IPS DF 6.9 (cell line): ENCODE measurements at places on chromosomes 1 and 21.

DNA sequence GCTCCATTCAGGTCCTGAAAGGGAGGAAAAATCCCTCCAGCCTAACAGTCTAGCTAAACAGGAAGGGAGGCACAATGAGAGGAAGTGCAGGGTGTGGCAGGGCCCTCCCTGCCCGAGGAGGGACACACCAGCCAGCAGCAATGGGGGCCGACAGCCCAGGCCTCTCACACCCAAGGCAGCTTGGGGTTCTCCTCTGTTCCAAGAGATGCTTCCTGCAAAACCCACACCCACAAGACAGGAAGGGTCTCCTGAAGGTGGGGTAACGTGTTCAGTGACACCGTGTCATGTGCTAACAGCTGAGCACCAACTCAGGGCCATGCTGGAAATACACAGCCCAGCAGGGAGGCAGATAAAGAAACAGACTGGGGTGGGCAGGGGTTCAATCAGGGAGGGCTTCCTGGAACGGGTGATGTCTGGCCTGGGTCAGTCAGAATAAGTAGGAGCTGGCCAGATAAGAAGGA, 10.2 kb downstream of the ECE1 start:
- no peaks in the 10 kb centered on the region for H3K27me3 ChIP-seq
- H3K4me3 ChIP-seq: no peak overlapping the region
- no peaks in the 10 kb centered on the region for H3K4me1 ChIP-seq
- H3K27ac ChIP-seq: no peak overlapping the region

DNA sequence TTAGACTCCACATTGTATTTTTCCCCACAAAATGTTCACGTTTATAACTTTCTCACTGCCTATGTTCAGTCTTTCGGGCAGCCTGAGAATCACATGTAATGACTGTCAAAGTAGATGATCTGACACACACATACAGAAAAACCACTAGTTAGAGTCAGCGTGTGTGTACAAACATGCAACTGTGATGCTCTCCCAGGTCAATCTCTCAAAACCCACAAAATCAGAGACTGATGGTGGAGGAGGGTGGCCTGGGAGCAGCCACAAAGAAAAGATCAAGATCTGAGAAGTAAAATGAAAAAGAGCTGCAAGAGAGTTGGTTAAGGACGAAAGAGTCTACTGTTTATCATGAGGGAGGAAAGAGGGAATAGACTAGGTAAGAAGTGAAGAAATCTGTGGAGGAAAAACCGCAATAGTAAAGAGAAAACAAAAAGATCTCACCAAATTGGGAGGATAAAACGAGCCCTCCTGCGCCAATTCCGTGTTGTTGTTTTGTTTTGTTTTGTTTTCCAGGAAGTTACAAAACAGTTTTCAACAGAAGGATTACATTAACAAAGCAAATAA, 2.3 kb downstream of the EGLN1 start:
- H3K36me3 ChIP-seq: no peaks in the 10 kb centered on the region
- DNase-seq: no peak
- H3K4me1 ChIP-seq: peaks cover 2% of the 10 kb centered on the region; the same call in 1 of the 2 replicates
- no peak overlapping the region for H3K4me3 ChIP-seq

- H3K27me3 ChIP-seq: no peaks in the 10 kb centered on the region
- no peaks in the 10 kb centered on the region for H3K36me3 ChIP-seq
- DNase-seq: no peak
- no peaks in the 10 kb centered on the region for H3K4me1 ChIP-seq
- H3K27ac ChIP-seq: no peak overlapping the region
These were observed 203.8 kb upstream of the DUSP10 start for GRCh38 chr1:221945669-221946068.

DNA sequence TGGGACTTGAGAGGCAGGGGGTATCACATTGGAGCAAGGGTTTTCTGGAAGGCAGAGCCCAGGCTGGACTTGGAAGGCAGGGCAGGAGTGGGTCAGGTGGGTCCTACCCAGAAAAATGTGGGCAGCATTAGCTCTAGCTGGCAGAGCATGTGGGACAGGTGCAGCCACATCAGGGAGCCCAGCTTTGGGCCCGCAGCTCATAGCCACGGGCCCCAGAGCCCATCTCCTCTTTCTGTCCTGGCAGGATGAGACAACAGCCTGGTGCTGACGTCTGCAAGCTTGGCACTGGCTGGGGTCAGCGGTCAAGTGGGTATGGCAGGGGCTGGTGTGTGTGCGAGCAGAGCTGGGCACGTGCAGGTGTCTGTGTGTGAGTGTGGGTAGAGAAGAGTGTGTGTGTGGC, 154.7 kb downstream of the GRIK3 start:
- no peaks in the 10 kb centered on the region for H3K36me3 ChIP-seq
- H3K27me3 ChIP-seq: no peaks in the 10 kb centered on the region
- H3K4me3 ChIP-seq: no peak overlapping the region

DNA sequence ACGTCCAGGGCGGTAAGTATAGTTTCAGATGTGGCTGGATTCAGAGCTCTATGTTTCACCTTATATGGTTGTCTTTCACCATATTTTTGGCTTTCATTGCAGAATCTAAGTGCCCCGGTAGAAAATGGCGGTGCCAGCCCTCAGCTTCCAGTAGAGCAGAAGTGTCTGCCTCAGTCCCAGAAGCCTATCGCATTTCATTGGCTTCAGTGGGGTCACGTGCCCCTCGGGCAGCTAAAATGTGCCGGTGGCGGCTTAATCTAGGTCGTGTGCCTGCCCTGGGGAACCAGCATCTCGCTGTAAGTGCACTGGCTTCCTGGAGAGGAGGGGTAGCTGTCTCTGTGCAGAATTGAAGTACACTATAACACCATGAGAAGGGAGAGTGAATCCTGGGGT, 107.4 kb upstream of the MAGI3 start:
- no peaks in the 10 kb centered on the region for H3K36me3 ChIP-seq
- H3K27ac ChIP-seq: no peak overlapping the region
- H3K4me1 ChIP-seq: no peaks in the 10 kb centered on the region
- no peaks in the 10 kb centered on the region for H3K27me3 ChIP-seq
- H3K4me3 ChIP-seq: no peak overlapping the region

DNA sequence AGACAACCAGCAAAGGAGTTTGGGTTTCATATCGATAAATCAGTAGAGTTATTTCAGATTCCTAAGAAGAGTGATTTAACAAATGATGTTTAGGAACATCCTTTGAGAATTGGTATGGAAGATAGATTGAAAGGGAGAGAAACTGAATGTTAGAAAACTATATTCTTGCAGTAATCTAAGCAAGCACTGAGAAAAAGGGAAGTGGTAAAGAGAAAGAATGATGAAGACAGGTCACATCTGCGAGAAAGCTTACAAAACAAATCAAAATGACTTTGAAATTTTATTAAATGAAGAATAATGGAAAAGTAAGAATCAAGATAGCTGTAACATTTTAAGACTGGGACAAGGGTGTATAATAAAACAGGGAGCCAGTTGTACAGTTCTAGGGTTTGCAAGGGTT, 177.0 kb downstream of the HS2ST1 start:
- H3K27ac ChIP-seq: no peak overlapping the region
- no peaks in the 10 kb centered on the region for H3K27me3 ChIP-seq
- no peak for DNase-seq
- H3K4me3 ChIP-seq: no peak overlapping the region
- H3K36me3 ChIP-seq: no peaks in the 10 kb centered on the region
- no peaks in the 10 kb centered on the region; the same call in 1 of the 2 replicates for H3K4me1 ChIP-seq

- H3K4me1 ChIP-seq: peaks cover 2% of the 10 kb centered on the region
- H3K36me3 ChIP-seq: no peaks in the 10 kb centered on the region
- no peaks in the 10 kb centered on the region for H3K27me3 ChIP-seq
- no peak overlapping the region for H3K27ac ChIP-seq
- H3K4me3 ChIP-seq: no peak overlapping the region
These were observed 155.8 kb downstream of the TRIM33 start for GRCh38 chr1:114355240-114355639.

DNA sequence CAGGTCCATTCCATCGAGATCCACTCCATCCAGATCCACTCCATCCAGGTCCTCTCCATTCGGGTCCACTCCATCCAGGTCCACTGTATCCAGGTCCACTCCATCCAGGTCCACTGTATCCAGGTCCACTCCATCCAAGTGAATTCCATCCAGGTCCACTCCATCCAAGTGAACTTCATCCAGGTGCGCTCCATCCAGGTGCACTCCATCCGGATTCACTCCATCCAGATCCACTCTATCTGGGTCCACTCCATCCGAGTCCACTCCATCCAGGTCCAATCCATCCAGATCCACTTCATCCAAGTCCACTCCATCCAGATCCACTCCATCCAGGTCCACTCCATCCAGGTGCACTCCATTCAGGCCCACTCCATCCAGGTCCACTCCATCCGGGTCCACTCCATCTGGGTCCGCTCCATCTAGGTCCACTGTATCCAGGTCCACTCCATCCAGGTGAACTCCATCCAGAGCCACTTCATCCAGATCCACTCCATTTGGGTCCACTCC, 157.4 kb downstream of the HUNK start:
- no peaks in the 10 kb centered on the region for H3K4me1 ChIP-seq
- H3K27me3 ChIP-seq: no peaks in the 10 kb centered on the region
- no peak for DNase-seq

DNA sequence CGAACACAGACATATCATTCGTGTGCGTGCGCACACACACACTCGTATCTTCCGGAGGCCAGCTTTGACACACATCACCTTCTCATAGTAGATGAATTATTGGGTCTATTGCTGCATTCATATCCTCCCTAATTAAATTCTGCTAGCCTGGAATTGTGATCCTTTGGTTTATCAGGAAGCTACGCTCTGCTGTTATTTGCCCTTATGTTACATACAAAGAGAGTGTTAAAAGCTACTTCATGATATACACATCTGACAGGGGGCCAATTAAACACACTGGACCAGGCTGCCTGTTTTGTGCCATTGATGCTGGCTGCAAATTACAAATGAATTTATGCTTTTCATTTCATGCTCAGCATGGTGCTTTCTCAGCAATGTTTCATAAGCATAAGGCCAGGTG, 252.0 kb downstream of the RHOU start:
- no peaks in the 10 kb centered on the region for H3K27me3 ChIP-seq
- peaks cover 7% of the 10 kb centered on the region for H3K4me1 ChIP-seq
- H3K4me3 ChIP-seq: no peak overlapping the region
- no peak for DNase-seq

DNA sequence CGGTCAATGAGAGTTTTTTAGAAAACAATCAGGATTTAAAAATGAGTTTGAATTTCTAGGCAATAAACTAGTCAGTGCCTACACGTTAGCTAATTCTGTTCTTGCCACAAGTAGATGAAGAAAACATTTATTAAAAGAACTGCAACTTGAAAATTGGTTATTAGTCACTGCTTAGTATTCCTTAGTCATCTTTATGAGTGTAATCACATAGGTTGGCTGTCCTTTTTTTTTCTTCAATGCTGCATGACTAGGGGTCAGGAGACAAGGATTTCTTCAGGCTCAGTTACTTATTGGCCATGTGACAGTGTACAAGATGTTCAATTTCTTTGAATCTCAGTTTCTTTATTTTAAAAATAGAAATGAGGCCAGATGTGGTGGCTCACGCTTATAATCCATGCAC, 17.1 kb downstream of the SOAT1 start:
- no peaks in the 10 kb centered on the region for H3K36me3 ChIP-seq
- H3K27me3 ChIP-seq: no peaks in the 10 kb centered on the region
- no peak overlapping the region for H3K27ac ChIP-seq
- DNase-seq: no peak
- no peaks in the 10 kb centered on the region for H3K4me1 ChIP-seq

DNA sequence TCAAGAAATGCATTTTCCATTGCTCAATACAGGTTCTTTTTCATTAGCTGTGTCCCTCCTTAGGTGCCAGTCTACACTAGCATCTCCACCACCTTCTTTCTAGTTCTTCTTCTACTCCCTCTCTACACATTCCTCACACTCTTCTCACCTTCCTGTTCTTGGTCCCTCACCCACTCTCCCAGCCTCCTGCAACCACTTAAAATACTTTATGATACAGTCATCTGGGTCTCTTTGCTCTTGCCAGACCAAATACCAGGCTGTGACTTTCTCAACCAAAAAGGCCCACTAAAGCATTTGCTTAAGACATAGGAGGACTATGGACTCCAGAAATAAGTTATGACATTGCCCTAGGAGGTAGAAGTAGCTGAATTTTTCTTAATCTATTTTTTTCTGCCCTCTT, 35.1 kb downstream of the PIGM start:
- no peaks in the 10 kb centered on the region for H3K36me3 ChIP-seq
- no peaks in the 10 kb centered on the region for H3K4me1 ChIP-seq
- no peaks in the 10 kb centered on the region for H3K27me3 ChIP-seq
- no peak overlapping the region for H3K4me3 ChIP-seq
- H3K27ac ChIP-seq: no peak overlapping the region
- DNase-seq: no peak

- no peak overlapping the region for H3K4me3 ChIP-seq
- H3K4me1 ChIP-seq: peaks cover 3% of the 10 kb centered on the region; the same call in 1 of the 2 replicates
- H3K36me3 ChIP-seq: no peaks in the 10 kb centered on the region
- no peak overlapping the region for H3K27ac ChIP-seq
- DNase-seq: no peak
These were observed 8.6 kb downstream of the S100A6 start for GRCh38 chr1:153527023-153527682.

- no peaks in the 10 kb centered on the region for H3K4me1 ChIP-seq
- no peak for DNase-seq
- H3K27me3 ChIP-seq: no peaks in the 10 kb centered on the region
- H3K27ac ChIP-seq: no peak overlapping the region
- H3K36me3 ChIP-seq: no peaks in the 10 kb centered on the region
These were observed 5.7 kb upstream of the PAXBP1 start for GRCh38 chr21:32777269-32777668.

GRCh38 chr1:156658945-156659574, 17.1 kb downstream of the BCAN start:
- no peak for DNase-seq
- H3K4me1 ChIP-seq: peaks cover 19% of the 10 kb centered on the region
- H3K27ac ChIP-seq: no peak overlapping the region

- no peak overlapping the region for H3K4me3 ChIP-seq
- DNase-seq: no peak
- H3K27me3 ChIP-seq: no peaks in the 10 kb centered on the region
These were observed 22.8 kb downstream of the AKT3 start for GRCh38 chr1:243827206-243827605.

DNA sequence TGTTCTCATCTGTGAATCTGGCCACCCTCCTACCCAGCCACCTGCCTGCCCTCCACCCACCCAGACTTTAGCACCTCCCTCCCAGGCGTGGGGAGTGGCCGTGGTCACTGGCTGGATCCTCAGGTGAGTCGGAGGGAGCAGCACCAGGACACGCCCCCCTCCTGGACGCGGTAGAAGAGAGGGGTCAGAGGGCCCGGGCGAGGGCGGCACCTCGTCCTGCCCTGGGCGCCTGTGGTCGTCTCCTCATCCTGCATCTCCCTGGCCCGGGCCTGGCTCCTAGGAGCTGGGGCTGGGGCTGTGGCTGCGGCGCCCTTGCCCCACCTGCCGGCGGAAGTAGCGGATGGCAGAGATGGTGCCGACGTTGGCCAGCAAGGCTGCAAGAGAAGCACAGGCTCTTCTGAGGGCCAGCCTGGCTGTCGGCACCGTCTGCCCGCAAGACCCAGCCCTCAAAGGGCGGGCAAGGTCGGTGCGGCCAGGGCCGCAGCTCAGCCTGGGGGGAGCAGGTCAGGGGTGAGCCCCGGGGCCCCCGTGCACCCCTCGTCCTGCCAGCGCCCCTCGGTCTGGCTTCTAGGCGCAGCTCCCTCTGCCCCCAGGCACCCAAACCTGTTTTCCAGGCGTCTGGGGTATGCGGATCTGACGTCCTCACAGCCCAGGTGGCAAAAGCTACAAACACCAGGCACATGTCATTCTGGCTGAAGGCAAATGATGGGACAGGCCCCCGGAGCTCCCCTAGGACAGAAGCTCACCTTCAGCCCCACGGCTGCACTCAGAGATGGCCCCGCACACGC, 5.8 kb downstream of the PERM1 start:
- no peaks in the 10 kb centered on the region for H3K36me3 ChIP-seq
- DNase-seq: no peak
- H3K4me3 ChIP-seq: no peak overlapping the region
- H3K4me1 ChIP-seq: no peaks in the 10 kb centered on the region
- H3K27ac ChIP-seq: no peak overlapping the region
- H3K27me3 ChIP-seq: no peaks in the 10 kb centered on the region

GRCh38 chr21:25370311-25370744, 237.0 kb downstream of the MRPL39 start:
- H3K4me3 ChIP-seq: no peak overlapping the region
- H3K27me3 ChIP-seq: no peaks in the 10 kb centered on the region
- no peaks in the 10 kb centered on the region for H3K36me3 ChIP-seq
